ENCODE measurements at places on chromosomes 12 and 14.

GRCh38 chr14:39370415-39370814, 61.8 kb downstream of the FBXO33 start:
- DNase-seq: no peak

GRCh38 chr12:15806826-15807225, 17.6 kb upstream of the EPS8 start:
- DNase-seq: no peak

- DNase-seq: no peak
These were observed 1817.4 kb upstream of the FLRT2 start for GRCh38 chr14:83712418-83713129.

DNA sequence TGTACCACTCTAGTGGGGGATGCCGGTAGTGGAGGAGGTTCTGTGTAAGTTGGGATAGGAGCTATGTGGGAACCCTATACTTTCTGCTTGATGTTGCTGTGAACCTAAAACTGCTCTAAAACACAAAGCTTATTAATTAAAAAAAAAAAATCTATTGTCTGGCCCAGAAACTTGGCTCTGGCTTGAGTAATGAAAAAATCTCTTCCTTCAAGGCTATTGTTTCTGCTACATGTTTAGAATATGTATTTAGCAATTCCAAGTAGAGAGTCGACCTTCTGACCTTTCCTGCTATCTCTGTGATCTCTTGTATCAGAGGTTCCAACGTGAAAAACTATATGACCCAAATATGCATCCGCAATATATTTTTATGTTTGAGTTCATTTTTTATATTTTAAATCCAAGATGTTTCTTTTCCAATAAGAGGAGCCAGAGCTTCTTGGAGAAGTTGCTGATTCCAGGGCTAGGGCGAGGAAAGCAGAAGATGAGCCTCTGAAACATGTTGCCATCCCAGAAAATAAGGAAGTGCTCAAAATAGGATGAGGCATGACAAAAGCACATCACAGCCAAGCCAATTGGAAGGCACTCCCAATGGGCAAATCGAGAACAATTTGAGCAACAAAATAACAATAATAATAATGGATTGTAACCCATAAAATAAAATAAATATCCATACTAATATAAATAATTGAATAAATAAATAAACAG, 184.6 kb upstream of the TMEM260 start:
- no peak for DNase-seq

GRCh38 chr12:94427501-94428381, 31.9 kb downstream of the CEP83 start:
- DNase-seq: peak; percentile 4

DNA sequence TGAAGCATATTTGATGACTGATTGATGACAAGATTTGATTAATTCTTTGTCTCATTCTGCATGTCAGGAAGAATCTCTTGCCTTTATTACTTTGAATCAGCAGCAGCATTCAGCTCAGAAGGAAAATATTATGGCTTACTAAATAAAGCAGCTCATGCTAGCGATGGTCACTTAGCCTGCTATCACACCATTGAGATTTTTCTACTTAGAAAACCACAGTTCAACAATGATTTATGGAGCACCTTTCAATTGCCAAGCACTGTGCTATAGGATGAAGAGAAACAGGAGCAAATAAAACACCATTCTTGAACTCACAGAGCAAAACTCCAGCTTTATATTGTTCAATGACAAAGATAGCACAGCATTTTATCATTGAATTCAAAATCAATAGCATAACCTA, 197.7 kb downstream of the CPNE8 start:
- DNase-seq: no peak

DNA sequence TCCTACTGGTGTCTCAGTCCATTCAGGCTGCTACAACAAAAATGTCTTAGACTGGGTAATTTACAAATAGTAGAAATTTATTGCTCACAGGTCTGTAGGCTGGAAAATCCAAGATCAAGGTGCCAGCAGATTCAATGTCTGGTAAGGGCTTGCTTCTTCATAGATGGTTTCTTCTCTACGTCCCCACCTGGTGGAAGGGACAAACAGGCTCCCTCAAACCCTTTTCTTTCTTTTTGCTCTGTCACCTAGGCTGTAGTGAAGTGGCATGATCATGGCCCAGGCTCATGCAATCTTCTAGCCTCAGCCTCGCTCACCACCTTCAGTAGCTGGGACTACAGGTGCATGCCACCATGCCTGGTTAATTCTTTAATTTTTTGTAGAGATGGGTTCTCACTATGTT, 106.8 kb upstream of the RPH3A start:
- DNase-seq: no peak

DNA sequence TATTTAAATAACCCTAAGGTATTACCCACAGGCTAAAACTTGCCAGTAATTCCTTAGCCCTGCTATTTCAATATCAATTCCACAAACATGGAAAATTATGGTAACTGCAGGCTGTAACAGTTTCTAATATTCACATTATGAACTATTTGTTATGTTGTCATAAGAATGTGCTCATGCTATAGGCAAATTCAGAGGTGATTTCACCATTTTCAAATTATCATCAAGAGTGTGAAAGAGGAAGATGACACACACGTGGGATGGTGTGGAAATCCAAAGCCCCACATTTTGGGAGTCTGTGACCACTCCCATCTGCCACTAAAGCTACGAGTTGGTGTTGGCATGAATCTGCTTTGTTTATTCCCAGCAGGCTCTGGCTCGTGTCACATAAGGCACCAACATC, 5.9 kb upstream of the MYO1A start:
- DNase-seq: no peak

DNA sequence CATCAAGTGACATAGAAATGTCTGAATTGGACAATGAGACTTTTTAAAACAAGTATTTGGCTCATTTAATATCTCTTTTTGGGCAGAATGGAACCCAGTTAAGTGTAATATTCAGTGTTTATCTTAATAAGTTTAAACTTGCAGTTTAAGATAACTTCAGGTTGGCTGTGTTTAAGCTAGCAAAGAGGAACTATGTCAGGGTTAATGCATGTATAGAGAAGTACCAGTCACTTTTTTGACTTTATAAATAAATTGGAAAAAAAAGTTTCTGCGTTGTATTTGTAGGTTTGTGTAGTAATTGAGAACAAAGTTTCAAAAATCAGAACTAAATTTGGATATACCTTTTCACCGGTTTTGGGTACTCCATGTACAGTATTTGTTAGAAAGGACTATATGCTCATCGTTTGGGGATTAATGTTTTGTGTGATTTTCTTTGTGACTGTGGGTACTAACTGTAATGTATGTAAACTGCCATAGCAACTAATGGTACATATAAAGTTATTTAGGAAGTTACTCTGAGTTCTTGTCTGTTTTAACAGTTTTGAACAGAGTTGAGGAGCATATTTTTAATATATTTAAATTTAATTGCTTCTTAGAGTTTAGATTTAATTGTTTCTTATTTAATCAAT, 4.5 kb downstream of the HMGA2 start:
- DNase-seq: no peak

GRCh38 chr12:94488463-94488862, 28.8 kb upstream of the CEP83 start:
- DNase-seq: no peak

DNA sequence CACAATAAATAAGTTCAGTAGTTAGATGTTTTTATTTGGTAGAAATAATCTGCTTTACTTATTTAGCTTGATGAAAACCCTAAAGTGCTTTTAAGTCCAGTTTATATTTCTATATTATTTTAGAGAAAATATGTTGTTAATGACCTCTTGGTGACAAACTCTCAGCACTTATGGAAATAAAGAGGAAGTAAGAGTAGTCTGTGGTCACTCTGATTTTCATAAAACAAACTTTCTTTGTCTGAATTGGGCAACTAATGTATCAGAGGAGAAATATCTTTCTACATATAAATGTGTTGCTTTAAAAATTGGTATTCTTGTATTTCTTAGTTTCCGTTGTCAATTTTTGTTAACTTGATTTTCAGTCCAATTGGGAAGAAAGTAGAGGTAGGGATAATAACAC, 878.9 kb upstream of the SEL1L start:
- no peak for DNase-seq

GRCh38 chr12:106101803-106102202, 37.0 kb downstream of the NUAK1 start:
- no peak for DNase-seq

DNA sequence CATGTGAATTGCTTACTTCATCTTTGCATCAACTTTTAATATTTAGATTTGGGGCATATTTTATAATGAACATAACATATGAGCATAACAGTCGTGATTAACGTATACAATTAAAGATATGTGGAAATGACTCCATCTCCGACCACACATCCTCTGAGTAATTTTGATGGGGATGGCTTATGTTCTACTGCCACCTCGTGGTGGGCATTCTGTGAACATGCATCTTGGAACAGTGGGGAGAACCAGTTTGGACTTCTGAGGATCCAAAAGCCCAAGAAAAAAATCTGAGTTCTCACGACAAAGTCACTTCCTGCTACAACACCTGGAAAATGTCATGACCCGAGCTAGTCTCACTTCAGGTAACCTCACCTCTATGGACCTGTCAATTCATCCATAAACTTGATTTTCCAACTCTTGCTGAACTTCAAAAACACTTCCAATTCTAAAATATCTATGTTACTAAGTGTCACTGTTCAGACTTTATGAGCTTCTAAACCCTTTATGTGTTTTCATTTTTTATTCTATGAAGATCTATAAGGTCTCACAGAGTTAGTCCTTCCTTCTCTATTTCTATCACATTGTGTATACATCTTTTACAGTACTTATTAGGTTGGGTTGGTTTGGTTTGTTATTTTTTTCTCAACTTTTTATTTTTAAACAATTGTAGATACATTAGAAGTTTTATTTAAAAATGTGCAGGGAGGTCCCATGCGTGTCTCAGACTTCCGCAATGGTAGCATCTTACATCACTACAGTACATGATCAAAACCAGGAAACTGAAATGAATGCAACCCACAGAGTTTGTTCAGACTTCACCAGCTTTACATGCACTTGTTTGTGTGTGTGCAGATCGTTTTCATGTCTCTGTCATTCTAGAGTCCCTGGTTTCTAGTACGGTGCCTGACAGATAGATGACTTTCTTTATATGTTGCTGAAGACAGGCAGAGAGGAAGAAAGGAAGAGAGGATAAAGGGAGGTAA, 38.2 kb upstream of the STAB2 start:
- DNase-seq: peak; percentile 31

DNA sequence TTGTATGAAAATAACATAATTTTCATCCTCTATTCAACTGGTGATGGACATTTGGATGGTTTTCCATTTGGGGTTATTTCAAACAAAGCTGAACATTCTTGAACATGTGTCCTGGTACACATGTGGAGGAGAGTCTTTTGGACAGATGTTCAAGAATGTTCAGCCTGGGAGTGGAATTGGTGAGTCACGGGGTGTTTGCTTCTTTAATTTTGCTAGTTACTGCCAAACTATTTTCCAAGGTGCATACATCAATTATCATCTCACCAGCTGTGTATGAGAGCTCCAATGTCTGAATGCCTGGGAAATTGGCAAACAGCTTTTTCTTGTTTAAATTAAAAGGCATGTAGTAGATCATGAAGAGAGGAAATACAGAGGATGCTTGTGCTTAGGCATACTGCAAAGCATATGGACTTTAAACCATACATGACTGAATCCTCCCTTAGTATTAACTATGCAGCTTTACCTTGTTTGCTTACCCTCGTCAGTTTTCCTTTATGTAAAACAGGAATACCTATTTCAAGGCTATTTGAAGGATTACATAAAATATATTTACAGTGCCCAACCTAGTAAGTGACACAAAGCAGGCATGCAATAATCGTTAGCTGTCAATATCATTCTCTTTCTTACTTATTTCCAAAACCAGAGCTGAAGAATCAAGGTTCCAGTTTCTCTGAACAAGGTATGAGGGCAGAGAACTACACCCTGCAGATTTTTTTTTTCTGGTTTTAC, 152.1 kb downstream of the ITPR2 start:
- peak; percentile 85 for DNase-seq

DNA sequence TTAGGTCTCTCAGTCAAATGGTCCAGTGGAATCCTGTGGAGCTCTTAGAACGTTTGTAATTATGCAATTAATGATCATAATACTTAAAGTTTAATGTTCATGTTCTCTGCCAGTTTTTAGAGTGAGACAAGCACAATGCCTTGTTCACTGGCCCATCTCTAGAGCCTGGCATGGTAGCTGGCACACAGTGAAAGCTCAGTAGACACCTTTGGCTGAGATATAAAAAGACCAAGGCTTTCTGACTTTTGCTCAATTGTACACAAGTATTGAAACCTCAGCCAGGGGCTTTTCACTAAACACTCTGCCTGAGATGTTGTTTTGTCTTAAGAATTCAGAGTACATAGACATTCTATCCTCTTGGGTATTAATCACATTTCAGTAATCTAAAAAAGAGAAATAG, 241.8 kb upstream of the ATP2B1 start:
- DNase-seq: no peak

GRCh38 chr12:106141452-106141851, 2.7 kb upstream of the NUAK1 start:
- no peak for DNase-seq

DNA sequence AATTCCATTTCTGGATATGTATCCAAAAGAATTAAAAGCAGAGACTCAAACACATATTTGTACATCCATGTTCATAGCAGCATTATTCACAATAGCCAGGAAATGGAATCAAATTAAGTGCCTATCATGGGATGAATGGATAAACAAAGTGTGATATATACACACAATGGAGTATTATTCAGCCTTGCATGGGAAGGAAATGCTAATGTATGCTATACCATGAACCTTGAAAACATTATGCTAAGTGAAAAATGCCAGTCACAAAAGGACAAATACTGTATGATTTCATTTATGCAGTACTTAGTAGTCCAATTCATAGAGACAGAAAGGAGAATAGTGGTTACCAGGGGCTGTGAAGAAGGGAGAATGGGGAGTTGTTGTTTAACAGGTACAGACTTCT, 32.1 kb upstream of the CSRNP2 start:
- DNase-seq: no peak

- no peak for DNase-seq
These were observed 19.0 kb downstream of the SLC7A7 start for GRCh38 chr14:22796087-22796707.

GRCh38 chr12:44816446-44817017, 59.6 kb downstream of the NELL2 start:
- no peak for DNase-seq

GRCh38 chr14:101824339-101824727, 62.8 kb downstream of the PPP2R5C start:
- DNase-seq: no peak

GRCh38 chr12:14431975-14432374, 66.5 kb downstream of the ATF7IP start:
- no peak for DNase-seq

GRCh38 chr14:104177411-104177810, 39.0 kb downstream of the KIF26A start:
- no peak for DNase-seq
